ENCODE measurements at places on chromosomes 11 and 22.

GRCh38 chr11:8301622-8302021 is 37.9 kb upstream of the LMO1 start:
- DNase-seq, result no peak

GRCh38 chr11:61028135-61028729 is 56.8 kb downstream of the CD6 start:
- DNase-seq, result no peak

- DNase-seq, result no peak
These were observed 16.6 kb upstream of the BCR start for GRCh38 chr22:23163665-23164064.

DNA sequence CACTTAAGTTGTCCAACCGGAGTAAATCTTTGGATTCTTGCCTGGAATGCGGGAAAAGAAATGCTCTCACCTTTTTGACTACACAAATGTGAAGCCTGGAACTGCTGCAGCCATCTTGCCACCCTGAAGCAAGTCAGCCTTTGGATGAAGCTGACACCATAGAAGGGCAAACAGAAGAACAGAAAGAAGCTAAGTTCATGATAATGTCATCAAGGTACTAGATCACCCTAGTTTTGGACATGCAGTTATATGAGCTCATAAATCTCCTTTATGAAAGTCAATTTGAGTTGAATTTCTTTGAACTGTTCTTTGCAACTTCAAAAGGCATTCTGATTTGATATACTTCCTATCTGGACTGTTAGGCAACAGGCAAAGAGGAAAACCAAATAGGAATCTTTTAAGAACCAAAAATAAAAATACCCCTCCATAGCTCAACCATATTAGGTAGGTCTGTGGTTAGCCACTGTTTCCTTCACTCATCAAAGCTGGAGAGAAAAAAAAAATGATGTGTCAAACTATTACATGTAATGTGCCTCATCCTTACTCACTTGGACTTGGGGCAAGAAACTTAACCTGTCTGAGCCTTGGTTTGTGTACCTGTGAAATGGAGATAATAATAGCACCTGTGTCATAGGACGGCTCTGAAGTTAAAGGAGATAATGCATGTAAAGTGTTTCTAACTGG is 91.9 kb downstream of the WT1 start:
- no peak for DNase-seq

GRCh38 chr11:81007046-81007445 is 1566.2 kb upstream of the TENM4 start:
- DNase-seq, result peak; percentile 12

DNA sequence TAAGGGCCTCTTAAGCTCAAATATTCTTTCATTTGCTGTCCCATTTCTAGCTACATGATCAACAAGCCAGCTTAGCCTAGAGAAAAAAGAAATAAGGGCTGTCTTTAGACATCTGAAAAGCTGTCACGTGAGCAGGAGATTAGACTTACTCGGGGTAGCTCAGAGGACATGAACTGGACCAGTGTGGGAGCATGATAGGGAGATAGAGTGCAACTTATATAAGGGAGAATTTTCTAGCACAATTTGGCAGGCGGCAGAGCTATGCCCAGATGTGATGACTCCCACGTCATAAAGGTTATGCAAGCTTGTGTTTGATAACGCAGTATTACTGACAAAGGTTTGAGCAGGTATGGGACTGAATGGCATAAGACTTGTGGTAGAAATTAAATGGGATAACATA is 28.2 kb upstream of the TPBGL start:
- no peak for DNase-seq

DNA sequence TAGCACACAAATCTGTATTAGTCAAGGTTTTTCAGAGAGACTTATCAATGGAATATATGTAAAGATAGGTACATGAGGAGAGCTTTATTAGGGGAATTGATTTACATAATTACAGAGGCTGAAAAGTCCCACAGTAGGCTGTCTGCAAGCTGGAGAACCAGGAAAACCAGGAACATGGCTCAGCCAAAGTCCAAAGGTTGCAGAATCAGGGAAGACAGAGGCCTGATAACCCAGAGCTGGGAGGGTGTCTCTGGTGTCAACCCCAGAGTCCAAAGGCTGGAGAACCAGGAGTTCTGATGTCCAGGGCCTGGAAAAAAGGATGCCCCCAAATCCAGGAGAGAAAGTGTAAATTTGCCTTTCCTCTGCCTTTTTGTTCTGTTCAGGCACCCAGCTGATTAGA is 16.3 kb upstream of the OR5F1 start:
- no peak for DNase-seq

DNA sequence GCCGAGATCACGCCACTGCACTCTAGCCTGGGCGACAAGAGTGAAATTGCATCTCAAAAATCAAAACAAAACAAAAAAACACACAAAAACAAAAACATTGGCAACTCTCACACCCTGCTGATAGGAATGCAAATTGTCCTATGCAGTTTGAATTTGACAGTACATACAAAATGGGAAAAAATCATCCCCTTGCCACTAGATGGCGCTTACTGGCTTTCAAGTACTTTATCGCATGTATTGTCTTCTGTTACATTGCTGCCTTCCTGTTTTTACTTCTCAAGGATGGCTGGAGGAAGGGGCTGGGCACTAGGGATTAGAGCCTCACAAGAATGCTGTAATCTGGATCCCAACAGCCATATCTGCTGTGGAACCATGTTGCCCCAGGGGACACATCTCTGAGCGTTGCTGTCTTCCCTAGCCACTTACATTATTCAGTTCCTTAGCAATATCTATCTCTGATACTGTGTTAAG is 59.4 kb upstream of the A4GALT start:
- DNase-seq, result peak; percentile 93

DNA sequence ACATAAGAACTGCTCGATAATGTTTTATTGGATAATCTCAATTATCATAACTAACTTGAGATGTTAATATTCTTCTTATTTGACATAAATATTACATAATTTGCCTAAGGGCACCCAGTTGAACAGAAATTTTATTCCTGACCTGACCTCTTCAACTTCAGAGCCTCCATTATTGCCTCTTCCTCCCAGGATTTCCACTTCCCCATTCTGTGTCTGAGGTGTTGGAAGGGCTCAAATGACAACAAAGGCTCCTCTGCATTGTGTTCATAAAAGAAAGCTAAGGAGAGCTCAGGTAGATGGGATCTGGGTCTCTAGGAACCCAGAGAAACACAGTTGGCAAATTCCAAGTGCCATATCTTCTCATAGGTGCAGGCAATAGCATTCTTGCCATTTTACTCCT is 61.2 kb upstream of the ARHGAP20 start:
- DNase-seq, result no peak

- no peak for DNase-seq
These were observed 81.8 kb upstream of the KCNQ1OT1 start for GRCh38 chr11:2781408-2782274.

- DNase-seq, result no peak
These were observed 120.7 kb downstream of the PLEKHA7 start for GRCh38 chr11:16893456-16894066.

GRCh38 chr11:59556115-59556916 is 45.0 kb downstream of the OR4D9 start:
- peak; percentile 85 for DNase-seq

- DNase-seq, result no peak
These were observed 60.4 kb downstream of the BUD13 start for GRCh38 chr11:116712428-116712827.

GRCh38 chr22:23909296-23909898 is 15.2 kb downstream of the MIF start:
- DNase-seq, result peak; percentile 63

DNA sequence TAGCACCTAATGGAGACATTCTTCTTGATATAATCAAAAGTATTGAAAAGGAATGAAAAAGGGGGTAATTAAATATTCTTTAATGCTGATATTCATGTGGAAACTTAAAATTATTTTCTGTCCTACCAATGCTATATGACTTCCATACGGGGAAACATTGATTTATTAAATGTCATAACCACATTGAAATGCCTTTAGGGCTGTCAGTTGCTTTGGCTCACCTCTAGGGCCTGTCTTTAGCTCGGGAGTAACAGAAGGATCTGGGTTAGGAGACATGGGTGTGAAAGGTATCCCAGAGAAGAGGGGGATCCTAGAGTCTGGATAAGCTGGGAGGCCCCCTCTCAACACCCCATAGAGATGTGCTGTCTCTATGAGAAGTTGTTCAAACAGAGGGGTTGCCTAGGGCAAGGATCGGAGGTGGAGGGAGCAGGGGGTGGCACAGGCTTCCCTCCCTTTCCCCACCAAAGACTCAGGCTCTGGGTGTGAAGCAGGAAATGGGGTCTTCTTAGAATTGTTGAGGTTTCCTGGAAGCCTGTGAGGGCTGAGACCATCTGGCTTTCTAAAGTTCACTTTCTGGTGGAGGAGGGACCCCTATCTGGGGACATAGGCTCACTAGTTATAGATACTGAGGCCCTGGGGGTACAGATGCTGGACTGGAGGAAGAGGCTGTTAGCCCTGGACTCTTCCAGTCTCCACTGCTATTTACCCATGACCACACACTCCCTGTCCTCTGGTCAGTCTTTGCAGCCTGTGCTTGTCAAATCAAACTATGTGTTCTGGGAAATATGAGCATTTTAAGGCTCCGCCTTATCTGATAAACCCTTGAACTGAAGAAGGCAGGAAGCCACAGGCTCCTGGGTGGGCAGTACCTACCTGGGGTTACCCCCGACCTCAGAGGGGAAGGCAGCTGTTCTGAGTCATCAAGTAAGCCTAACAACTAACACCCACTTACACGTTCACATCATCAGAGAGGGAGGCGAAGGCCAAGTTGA is 55.8 kb upstream of the RRAS2 start:
- DNase-seq, result no peak

- no peak for DNase-seq
These were observed 147.6 kb downstream of the SPATA19 start for GRCh38 chr11:133697603-133698180.

DNA sequence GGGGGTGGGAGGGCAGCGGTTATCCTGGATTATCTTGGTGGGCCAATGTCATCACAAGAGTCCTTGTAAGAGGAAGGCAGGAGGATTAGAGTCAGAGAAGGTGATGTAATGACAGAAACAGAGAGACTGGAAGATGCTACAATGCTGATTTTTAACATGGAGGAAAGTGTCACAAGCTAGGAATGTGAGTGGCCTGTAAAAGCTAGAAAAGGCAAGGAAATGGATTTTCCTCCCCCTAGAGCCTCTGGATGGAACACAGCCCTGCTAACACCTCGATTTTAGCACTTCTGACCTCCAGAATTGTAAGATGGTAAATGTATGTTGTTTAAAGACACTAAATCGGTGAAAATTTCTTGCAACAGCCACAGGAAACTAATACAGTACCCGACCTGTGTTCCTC is 109.3 kb downstream of the MN1 start:
- no peak for DNase-seq

DNA sequence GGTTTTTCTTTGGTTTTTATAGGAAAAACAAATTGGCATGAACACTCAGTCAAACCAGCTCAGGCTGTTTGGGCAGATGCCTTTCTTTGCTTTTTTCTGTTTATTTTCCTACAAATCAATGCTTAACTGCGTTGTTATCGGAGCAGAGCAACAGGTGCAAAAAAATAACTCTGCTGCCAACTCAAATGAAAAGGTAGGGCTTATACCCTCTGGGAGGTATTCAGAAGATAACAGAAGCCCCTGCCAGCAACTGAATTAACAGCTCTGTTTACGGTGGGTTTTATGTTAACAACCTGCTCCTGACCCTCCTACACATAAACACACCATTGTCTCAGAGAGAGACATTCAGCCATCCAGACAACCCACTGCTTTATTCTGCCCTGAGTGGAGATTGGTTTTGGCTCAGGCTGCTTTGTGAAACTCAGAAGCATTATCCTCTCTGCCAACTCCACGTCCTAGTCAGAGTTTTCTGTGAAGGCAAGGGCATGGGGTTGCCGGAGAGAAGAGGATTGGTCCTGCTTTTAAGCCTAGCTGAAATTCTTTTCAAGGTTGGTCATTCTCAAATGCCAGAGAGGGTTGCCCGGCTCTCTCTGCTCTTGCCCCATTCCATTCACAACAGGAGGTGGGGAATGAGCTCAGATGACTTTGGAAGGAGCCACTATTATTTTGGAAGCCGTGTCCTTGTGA is 11.4 kb downstream of the EHF start:
- DNase-seq, result no peak

- DNase-seq, result no peak
These were observed 82.1 kb downstream of the ARHGAP42 start for GRCh38 chr11:100769165-100769564.

DNA sequence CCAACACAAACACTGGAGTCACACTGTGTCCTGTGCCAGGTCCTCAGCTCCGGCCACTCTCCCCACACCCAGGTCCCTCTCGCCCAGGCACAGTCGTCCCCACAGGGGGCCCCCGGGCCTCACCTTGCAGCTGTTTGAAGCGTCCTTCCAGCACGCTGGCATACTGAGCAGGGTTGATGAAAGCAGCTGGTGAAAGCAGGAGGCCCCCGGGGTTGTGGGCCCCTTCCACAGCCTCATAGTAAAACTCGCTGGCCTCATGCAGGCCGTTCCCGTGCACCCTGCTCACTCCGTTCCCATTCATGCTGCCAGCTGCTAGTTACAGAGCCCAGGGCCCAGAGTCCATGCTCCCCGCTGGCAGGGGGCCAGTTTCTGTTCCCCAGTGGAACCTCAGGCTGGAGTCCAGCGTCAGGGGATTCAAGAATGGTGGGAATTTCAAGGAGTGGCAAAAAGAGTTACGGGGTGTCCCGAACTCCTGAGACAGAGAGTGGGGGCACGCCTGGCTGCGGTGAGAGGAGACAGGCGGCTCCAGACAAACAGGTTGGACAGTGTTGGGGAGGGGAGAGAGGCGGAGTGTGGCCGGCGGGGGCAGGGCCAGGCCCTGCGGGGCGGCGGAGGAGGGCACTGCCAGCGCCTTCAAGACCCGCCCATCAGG is 10.6 kb downstream of the SPTBN2 start:
- no peak for DNase-seq

- no peak for DNase-seq
These were observed 36.5 kb upstream of the DNAJB13 start for GRCh38 chr11:73914284-73914683.

DNA sequence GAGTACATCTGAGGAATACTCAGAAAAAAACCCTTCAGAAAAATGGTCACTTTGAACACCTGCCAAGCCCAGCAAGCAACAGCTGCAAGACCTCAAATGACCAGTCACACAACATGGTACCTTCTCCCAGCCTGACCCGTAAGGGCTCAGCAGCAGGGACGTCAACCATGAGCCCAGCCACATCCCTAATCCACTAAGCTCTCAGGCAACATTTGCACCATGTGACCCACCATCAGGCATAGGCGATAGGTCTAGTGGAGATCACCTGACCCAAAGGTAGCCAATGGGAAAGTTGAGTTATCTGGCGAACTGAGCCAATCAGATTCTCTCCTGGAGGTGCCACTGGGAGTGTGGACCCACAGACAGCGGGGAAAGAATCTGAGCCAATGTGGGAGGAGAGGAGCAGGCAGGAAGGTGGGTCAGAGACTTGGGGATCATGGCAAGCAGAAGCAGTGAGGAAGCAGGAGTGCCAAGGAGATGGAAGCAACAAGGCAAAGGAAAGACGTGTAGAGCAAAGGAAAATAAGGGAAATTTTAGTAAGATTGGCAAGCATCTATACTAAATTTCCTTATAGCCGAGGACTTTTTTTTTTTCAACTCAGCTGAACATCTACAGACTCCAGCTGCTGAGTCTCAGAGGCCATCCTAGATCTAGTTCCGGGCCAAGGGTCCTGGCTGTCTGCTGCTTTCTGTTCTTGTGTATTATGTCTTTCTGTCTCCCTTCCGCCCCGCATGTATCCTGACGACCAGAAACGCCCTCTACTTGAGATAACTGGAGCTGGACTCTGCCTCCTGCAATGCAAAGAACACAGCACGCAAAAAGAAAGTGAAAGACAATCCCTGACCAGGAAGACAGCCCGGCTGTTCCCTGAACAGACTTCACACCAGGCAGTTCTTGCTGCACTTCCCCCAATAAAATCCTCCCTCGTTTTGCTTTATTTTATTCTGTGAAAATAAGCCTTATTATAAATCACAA is 11.0 kb upstream of the PLAAT2 start:
- no peak for DNase-seq
